Heart right ventricle (tissue), 16 donors: ENCODE measurements at places on chromosomes 13 and 19. TPM values are rescaled to one million over a fixed set of nuclear protein-coding genes. Genes with fewer than 3 reads are reported as not detected.
A peak's percentile ranks its signal among the peaks of the same experiment; 100 is the strongest.

The ZNF607 gene
- polyA plus RNA-seq = 2.3 TPM

- DNase-seq = no peak
Measured at GRCh38 chr13:100334214-100334613, 245.3 kb downstream of the PCCA start.

The FLT1 gene
- 15.2 TPM for polyA plus RNA-seq

The CFAP97D2 gene
- not detected for polyA plus RNA-seq

DNA sequence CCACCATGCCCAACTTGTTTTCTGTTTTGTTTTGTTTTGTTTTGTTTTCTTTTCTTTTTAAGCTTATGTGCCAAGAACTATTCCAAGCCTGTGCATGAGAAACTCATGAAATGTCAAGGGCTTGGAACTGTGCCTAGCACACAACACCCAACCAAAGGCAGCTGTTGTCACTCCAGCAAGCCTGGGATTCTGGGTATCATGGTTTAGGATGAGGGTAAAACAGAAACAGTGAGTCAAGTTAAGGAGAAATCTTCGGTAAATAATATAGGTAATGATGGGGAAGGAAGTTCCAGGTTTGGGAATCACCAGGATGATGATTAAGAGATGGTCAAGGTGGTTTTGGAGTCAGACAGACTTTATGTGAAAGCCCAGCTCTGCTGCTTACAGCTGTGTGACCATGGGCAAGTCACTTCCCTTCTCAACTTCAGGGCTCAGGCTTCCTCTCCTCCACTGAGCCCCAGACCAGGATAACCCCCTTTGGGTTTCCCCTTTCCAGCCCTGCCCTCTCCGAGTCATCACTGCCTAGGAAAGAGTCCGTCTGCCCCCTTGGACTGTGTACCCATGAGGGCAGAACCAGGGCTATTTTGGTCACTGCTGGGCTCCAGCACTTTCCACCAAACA lies 5.0 kb downstream of the PVR start:
- DNase-seq = peak; percentile 74

The SIGLEC12 gene
- not detected for polyA plus RNA-seq
